Tibial artery (tissue), 4 donors: ENCODE measurements at places on chromosomes 3 and 15.

DNA sequence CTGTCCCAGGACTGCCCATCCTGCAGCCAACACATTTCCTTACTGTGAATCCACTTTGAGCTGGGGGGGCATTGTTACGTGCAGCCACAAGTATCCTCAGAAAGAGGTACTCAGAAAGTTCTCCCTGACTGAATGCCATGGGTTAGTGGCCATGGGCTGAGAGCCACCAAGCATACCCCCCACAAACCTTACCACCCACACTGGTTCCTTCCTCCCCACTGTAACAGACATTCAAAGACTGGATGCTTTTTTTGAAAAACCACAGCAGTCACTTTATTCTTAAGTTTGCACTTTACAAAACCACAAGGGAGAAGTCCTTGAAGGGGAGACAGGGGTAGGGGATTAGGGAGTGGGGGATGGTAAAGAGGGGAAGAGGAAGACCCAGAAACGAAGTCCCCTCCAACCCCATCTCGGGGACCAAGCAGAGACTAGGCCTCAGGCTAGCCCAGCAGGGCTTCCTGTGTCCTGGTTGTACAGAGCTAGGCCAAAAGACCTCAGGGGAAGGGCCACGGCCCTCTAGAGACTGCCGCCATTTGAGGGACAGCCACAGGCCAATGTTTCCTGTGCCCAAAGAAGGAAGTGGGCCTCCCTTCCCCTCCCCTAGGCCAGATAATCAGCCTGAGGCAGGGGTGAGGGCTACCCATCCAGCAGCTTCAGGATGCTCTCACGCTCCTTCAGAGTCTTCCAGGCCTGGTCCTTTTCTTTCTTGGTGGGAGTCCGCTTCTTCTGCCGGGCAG is 10.1 kb upstream of the CAMK1 start:
- DNase-seq: no peak

DNA sequence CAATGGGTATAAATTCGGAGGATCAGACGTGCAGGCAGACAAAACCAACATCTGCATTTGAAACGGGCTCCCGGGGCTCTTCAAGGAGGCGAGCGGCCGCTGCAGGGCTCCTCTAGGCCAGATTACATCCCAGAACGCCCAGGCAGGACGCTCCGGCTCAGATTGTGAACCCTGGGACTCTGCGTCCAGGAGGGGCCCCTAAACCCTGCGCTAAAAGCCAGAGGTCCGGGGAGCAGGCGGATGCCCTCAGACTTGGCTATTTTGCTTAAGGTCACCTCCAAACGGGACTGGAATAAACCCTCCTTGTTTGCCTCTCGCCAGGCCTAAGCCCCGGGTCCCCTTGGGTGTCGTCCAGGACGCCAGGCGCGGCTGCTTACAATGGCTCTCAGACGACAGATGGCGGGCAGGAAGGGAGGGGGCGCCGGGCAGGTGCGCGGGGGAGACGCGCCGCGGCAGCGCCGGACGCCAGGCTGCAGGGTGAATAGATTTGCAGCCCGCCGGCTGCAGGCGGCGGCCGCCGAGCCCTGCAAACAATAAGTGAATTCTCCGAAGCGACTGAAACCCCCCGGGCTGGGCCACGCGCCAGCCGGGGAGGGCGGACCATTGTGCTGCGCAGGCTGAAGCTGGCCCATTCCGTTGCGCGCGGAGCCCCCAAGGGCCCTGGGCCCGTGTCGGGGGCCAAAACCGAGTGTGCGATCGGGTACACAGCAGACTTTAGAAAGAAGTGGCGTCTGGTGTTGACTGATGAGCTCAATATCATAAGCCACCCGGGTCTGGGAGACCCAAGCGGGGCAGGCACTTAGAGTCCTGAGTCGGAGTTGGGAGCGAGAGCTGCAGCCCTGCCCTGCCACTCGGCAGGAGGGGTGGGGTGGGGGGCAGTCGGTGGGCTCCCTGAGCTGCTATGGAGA is 32.3 kb upstream of the AMOTL2 start:
- no peak for DNase-seq

GRCh38 chr3:124963755-124964154 is 29.2 kb upstream of the MUC13 start:
- DNase-seq: no peak

GRCh38 chr3:186705882-186706780 is 11.0 kb upstream of the KNG1 start:
- no peak for DNase-seq

- no peak for DNase-seq
These were observed 748.6 kb upstream of the GBE1 start for GRCh38 chr3:82509951-82510603.

DNA sequence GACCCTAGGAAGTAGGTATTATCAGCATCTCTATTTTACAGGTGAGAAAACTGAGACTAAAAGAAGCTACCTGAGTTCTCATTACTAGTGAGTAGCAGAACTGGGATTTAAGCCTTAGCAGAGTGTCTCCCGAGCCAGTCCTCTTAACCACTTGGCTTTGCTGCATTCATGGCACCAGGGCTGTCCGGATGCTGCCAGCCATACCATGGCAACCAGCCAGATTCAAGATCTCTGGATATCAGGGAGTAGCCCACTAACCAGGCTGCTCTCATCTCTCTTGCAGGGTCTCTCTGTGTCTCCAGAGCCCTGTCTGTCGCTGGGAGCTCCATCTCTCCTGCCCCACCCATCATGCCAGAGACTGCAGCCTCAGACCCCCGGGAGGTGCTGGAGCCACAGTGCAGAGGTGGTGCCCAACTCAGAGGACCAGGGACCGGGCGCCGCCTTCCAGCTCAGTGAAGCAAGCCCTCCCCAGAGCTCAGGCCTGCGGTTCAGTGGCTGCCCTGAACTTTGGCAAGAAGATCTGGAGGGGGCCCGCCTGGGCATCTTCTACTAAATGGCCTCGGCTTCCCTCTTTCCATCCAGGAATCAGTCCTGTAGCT is 1.7 kb downstream of the MESP2 start:
- DNase-seq: no peak

GRCh38 chr3:30713885-30714503 is 107.6 kb downstream of the TGFBR2 start:
- DNase-seq: no peak

DNA sequence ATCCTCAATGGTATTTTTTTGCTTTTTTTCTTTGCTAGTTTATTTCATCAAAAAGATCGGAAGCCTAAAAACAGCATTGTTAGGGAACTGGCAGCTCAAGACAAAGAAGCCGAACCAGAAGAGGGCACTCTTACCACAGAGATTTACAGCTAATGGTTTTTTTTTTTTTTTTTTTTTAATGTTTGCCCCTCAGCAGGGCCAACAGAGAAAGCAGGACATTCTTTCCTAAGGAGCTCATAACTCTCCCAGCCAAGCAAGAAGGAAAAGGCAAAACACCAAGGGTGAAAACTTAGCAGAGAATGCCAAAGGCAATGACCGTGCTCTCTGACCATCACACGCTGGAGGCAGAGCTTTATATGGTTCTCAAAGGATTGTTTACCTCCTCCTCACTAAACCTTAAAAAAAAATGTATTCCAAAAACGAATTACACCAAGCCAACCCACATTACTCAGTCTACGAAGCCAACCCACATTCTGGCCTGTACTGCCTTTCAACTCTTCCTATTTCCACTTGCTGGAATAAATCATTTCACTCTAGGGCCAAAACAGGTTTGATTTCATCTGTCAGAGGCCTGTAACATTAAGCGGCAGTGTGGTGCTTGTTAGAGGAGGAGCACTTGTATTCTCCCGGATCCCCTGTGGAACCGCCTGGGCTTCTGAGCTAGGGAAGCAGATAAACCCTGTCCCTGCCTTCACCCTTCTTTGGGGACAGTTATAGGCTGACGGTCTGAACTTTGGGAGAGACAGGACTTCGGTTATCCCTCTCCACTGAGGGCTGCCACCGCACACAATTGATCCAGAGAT is 35.6 kb upstream of the GYG1 start:
- DNase-seq: peak; percentile 88

DNA sequence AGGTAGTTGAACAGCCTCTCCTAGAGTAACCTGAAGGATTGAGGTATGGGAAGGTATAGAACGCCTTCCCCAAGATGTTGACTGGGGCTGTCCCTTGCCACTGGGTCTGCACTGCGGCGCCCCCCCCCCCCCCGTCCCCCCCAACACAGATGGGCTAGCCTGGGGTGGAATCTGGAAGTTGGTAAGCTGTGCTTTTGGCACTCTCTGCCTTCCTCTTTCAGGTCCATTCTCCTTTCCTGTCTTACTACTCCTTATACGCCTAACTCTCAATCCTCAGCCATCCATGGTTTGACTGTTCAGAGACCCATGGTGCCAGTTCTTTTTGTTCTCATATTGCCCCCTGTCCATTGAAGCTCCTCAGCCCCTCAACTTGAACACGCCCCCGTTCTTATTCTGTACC is 42.8 kb downstream of the MAP2K1 start:
- DNase-seq: no peak

DNA sequence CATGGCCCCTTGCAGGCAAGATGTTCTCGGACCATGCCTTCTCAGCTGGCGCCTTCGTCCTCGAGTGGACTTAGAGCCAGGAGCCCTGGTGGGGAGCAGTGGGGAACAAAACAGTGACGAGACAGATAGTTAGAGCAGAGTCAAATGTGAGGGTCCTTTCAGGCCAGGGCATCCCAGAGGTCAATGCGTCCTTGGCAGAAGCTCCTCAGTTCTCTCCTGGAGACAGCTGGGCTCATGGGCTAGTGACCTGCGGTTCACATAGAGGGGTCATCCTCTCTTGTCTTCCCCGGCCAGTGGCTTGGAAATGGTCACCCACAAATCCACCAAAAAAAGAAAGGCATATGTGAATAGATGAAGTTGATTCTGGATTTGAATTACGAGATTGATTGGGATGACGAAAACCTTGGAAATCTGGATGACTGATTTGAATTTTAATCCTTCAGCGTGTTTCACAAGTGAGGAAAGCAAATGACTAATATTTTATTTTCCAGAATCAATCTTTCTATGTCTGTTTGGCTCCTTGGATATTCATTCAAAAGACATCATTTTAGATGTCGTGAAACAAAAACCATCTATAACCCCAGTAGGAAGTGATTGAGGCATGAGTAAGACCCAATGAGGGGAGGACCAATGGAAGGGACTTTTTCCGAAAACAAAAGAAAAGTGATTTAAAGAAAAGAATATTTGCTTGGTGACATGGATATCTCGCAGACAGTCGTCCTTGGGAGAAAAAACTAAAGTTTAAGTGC is 84.5 kb downstream of the ASB7 start:
- DNase-seq: no peak

DNA sequence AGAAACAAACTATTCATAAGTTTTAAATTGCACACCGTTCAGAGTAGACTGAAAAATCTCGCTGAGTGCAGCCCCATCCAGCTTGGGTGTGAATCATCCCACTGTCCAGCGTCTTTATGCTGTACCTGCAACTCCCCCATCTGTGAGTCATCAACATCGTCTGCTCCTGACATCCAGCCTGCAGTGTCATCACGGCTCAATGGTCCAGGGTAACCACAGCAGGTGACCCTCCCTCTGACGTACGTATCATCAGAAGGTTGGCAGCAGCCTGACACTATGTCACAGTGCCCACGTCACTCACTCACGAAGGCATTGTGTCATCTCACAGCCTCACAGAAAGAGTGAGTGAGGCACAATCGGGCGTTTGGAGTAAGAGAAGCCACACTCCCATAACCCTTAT is 65.2 kb downstream of the TPRA1 start:
- DNase-seq: no peak

GRCh38 chr15:97463696-97464095 is 496.8 kb upstream of the ARRDC4 start:
- no peak for DNase-seq

DNA sequence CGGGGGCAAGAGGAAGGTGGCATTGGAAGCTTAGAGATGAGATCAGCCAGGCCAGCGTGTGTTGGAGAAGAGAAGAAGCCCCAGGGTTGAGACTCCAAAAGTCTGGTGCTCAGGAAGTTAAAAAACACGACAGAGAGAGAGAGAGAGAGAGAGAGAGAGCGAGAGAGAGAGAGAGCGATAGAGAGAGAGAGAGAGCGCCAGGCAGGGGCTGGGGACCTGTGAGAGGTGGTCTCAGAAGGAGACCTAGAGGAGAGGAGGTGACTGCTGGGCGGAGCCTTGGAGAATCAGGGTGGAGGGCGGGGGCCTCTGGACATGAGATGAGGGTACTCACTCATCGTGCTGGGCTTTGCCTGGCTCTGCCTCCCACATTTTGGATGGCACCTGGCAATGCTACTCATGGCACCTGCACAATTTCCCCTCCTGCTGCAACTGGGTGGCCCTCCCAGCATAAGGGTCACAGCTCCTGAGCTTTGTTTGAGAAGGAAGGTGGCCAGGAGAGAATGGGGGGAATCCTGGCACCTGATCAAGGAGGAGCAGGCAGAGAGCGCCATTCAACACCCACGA is 51.0 kb downstream of the FBLN2 start:
- no peak for DNase-seq

DNA sequence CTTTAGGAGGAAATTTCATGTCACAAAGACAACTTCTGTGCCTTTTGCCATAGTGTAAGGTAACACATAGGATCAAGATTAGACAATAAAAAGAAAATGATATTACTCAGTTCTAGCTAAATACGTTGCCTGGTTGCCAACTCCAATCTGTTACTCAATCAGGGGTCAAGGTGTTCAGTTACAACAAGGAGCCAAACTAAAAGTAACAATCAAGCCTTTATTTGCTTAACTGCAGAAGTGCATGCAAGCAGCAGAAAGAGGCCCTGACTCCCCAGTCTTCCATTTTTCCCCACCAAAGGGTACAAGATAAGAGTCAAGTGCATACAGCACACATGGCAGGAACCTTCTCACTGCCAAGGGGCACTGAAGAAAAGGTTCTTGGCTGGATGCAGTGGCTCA is 28.3 kb upstream of the PPP4R2 start:
- DNase-seq: no peak

GRCh38 chr15:36617529-36618196 is 38.2 kb downstream of the CDIN1 start:
- DNase-seq: no peak

GRCh38 chr3:45123030-45123429 is 23.1 kb downstream of the CDCP1 start:
- no peak for DNase-seq

DNA sequence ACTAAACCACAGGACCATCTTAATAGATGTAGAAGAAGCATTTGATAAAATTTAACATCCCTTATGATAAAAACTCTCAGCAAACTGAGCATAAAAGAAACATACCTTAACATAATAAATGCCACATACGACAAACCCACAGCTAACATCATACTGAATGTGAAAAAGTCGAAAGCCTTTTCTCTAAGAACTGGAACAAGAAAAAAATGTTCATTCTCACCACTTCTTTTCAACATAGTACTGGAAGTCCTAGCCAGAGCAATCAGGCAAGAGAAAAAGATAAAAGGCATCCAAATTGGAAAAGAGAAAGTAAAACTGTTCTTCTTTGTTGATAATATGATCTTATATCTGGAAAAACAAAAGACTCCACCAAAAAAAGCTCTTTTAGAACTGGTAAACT is 134.2 kb downstream of the RPL22L1 start:
- no peak for DNase-seq

GRCh38 chr3:72452745-72453144 is 395.5 kb downstream of the SHQ1 start:
- DNase-seq: no peak

- no peak for DNase-seq
These were observed 111.7 kb downstream of the NUP210 start for GRCh38 chr3:13308380-13308801.

- no peak for DNase-seq
These were observed 231.7 kb downstream of the CPNE4 start for GRCh38 chr3:131803113-131803512.

GRCh38 chr15:62352817-62353216 is 187.7 kb upstream of the C2CD4B start:
- DNase-seq: no peak
